Psoas muscle (tissue), 8 donors: ENCODE measurements at places on chromosomes 7 and 10.

DNA sequence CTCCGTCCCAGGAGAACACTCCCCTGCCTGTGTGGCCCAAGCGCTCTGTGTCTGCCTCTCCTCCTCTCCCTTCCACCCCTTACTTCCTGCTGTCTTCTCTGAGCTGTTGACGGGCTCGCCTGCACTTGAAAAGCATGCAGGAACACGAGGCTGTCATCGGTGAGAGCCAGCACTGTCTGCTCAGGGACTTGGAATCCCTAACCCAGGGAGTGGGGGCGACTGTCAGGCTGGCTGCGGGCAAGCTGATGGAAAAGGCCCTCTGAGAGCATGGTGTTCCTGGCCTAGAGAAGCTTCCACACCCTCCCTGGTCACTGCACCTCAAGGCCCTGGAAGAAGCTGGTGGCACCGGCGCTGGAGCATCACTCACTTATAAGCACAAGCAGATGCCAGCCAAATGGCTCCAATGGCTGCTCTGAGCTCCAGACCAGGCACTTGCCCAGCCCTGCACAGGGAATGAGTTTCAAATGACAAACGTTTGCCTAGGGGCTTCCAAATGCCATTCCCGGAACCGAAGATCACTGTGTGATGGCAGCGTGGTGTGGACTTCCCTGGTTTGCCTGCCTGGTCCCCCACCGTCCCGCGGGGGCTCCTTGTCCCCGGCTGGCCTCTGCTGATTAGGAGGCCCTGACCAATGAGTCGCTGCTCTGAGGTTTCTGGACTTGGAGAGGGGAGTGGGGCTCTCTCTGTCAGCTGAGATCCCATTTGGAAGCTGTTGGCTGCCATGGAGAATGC is 56.7 kb upstream of the EBF3 start:
- no peak for DNase-seq

DNA sequence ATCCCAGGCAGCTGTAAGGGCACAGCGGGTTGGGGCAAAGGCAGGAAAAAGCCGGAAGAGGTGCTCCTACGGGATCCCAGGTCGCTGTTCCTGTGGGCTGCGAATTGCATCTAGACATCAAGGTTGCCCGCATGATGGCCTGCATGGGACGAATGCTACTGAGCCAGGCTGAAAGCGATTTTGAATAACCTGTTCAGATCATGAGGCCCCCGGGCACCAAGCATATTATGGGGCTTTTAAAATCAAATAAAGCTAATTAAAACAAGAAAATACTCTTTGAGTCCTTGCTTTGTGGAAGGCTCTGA is 37.1 kb downstream of the CAMK2B start:
- DNase-seq: no peak

- no peak for DNase-seq
Observed at GRCh38 chr7:47672271-47672791, 90.4 kb upstream of the TNS3 start.

DNA sequence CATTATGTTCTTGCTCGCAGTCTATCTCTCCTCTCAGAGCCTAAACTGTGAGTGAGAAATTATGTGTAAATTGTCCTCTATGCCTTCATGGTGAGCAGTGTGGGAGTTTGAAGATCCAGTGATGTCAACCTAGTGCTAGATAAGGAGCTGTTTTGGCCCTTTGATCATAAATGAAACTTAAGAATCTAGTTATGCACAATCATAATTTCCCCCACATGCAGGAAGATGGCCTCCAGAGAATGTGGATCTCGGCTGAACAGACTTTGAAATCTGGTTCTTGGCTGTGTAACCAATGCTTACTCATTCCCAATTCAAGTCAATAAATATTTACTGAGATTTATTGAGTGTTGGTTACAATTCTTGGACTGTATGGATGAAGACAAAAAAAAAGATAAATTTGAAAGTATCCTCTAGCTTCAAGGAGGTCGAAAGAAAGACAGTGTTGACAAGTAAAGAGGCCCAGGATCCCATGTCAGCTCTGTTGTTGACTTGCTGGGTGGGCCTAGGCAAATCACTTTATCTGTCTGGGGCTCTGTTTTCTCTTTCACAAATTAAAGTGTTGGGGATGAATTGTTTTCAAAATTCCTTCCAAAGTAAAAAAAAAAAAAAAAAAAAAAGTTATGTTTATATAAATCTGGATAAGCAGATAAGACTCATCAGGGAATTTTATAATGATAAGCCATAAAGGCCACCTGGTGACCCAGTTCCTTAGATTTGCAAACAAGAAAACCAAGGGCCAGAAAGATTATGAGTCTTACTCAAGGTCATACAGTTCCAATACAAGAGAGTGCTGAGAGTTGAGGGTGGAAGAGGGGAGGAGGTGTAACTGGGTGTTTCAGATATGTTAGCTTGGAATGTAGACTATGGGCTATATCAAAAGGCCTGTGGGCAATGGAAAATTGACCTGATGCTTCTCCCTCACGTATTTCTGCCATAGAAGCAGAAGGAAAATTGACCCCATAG is 969.9 kb downstream of the KCNMA1 start:
- DNase-seq: no peak

DNA sequence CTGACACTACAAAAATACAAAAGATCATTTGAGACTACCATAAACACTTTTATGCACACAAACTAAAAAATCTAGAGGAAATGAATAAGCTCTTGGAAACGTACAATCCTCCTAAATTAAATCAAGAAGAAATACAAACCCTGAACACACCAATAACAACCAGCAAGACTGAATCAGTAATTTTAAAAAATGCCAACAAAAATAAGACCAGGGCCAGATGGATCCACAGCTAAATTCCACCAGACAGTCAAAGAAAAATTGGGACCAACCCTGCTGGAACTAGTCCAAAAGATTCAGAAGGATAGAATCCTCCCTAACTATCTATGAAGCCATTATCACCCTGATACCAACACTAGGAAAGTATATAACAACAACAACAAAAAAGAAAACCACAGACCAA is 277.4 kb downstream of the AGMO start:
- no peak for DNase-seq

DNA sequence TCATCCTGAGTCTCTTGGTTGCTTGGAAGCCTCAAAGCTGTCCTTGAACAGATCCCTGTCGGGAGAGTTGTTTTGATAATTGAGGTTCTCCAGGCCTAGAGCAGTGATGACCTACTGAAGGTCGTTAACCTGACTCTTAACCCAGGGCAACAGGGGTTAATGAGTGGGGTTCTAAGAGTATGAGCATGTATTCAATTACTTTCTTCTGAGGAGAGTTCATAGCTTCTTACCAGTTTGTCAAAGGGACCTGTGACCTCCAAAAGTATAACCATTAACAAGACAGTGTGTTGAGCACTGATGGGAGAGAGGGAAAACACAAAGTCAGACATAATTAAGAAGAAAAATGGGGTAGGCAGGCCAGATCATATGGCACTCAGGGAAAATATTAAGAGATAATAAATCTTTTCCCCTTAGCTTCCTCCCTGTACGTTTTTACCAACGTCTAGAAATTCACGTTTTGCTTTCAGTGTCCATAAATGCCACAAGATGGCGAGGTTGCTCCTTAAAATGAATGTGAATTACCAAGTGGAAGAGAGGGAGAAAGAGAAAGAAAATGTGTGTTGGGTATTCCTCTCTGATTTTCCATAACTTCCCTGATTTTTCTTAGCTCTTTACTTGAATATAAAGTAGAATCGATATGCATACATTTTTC is 97.6 kb downstream of the SUGCT start:
- no peak for DNase-seq

DNA sequence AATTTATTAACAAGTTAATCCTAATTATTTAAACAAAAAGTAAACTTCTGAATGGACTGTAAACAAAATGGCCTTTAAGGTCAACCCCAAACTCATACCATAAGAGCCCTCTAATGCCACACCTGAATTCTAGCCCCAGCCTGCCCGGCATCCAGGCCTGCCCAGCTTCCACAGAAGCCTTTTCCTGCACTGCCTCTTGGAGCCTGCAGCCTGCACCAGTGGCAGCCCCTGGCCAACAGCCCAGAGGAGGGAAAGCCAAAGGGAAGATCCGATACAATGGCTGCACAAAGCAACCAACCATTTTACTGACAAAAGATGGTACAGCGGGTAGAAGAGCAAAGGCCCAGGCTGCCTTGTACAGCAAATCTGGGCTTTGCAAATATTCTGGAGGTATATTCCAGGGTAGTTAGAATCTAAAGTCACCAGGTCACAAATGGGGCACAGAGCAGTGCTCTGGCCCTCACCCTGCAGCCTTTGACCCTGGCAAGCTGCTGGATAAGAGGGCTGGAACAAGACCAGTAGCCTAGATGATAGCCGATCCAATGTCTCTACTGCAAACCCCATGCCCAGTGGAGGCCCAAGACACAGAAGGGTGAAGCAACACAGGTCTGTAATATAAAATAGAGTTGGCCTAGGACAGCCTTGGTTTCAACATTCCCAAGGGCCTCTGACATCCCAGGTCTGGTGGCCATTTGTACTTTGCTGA is 12.5 kb upstream of the CH25H start:
- no peak for DNase-seq

- no peak for DNase-seq
Observed at GRCh38 chr10:125392154-125392553, 231.8 kb upstream of the CTBP2 start.

- DNase-seq: no peak
Observed at GRCh38 chr7:25842201-25842733, 309.7 kb upstream of the NFE2L3 start.

DNA sequence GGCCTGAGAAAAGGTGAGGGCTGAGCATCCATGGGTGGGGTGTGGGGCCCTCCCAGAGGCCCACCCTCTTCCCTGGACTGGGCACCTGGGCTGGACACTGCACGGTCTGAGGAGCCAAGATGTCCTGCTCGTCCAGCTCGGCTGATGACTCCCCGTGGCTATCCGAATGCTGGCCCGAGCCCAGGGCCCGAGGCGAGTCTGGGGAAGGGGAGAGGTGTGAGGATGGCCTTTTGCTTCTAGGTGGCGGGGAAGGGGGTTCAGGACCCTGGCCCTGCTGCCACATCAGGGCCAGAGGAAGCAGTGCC is 7.1 kb downstream of the NACAD start:
- DNase-seq: no peak

- DNase-seq: peak; percentile 18
Observed at GRCh38 chr10:114239117-114239993, at the start of gene VWA2. Gene VWA2, plus strand, starts transcription at chr10:114239254. Its CDS starts 9,460 bp downstream, at chr10:114248714.

GRCh38 chr7:139351027-139351426 is 8.7 kb upstream of the LUC7L2 start:
- no peak for DNase-seq

DNA sequence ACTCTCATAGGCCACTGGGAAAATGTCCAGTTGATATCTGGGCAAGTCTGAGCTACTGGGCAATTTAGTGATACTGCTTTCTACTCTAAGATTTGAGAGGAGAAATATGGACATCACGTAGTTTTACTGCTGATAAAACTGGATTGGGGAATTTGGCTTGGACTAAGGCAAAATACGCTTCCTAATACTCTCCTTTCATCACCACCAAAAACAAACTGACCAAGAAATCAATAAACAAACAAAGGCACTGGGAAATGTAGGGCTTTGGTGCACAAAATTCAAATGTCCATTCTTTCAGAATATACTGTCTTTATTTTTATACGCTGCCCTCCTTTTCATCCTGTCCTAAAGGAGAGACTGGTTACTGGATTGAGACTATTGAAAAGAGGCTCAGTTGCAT is 145.1 kb upstream of the SP8 start:
- no peak for DNase-seq

GRCh38 chr10:35316218-35316967 is 19.9 kb upstream of the CCNY start:
- DNase-seq: no peak

- no peak for DNase-seq
Observed at GRCh38 chr10:74929197-74929596, 102.8 kb downstream of the KAT6B start.

- DNase-seq: peak; percentile 79
Observed at GRCh38 chr10:614790-615582, 74.5 kb downstream of the DIP2C start.

DNA sequence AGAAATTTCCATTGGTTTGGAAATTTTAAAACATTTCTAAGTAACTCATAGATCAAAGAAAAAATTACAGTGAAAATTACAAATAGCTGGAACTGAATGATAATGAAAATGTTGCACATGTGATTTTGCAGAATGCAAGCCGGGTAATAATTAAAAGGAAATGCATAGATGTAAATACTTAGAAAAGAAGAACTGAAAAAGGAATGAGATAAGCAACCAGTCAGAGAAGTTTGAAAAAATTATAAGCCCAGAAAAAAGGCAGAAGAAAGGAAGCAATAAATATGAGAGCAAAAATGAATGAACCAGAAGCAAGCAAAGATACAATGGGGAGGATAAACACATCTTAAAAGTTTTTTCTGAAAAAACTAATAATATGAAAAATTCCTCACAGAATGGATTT is 3.2 kb upstream of the TMEM273 start:
- DNase-seq: no peak
